ENCODE measurements at places on chromosomes 13 and 19.

DNA sequence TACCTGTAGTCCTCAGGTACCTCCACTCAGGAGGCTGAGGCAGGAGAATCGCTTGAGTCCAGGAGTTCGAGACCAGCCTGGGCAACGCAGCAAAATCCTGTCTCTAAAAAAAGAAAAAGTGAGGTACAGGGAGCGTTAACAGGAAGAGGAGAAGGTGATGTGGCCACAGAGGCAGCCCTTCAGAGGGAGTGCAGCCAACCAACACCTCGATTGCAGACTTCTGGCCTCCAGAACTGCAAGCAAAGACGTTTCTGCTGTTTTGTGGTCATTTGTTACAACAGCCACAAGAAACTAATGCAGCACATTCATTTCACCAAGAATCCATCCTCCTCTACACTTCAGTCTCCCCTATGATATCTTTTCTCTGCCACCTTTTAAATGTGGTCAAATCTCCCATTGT lies 145.2 kb downstream of the USP12 start:
- no peak for DNase-seq

DNA sequence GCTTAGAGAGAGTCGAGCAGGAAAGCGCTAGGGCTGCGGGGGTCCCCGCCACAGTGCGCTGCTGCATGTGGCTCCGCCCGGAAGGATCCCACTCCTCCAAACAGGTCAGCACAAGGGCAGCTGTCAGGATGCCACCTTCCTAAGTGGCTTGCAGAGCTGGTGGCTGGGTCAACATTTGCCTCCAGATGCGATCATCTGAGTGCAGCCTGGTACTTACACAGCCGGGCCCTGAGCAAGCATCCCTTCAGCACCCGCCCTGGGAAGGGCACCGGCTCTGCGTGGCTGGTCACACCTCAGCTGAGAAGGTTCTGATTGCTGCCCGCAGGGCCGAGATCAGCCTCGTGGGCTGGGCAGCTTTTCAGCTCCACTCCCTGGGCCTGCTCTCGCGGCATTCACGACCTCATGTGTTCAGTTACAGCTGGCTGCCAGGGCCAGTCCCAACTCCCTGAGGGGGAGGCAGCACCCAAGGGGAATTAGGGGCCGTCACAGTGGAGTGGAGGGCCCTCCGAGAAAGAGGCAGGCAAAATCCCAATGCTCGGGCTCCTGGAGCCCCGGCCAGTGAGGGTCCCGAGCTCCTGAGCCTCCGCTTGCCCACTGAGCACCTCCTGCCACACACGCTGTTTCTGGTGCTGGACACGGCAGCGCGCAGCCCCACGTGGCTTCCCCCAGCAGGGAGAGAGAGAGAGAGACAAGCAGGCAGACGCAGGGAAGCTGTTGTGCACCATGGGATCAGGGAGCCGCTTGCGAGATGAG lies 26.8 kb downstream of the AP1M1 start:
- DNase-seq = no peak

DNA sequence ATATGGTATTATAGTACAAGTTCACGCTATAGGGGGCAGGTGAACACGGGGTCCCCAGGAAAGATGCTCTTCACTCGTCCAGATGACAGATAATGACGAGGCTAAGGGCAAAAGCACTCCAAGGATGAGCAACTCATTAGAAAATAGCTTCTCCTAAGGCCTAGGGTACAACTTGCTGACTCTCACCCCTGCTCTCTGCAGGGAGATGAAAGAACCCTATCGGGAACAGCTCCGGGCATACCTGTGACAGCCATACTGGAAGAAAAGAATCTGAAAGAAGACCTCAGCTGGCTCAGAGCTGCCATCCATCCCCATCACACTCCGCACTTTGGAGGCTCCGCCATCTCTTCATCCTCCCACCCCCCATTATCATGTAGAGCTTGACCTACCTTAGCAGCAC lies 17.5 kb upstream of the HSPH1 start:
- no peak for DNase-seq

GRCh38 chr19:53642381-53643099 lies 10.7 kb downstream of the DPRX start:
- no peak for DNase-seq

DNA sequence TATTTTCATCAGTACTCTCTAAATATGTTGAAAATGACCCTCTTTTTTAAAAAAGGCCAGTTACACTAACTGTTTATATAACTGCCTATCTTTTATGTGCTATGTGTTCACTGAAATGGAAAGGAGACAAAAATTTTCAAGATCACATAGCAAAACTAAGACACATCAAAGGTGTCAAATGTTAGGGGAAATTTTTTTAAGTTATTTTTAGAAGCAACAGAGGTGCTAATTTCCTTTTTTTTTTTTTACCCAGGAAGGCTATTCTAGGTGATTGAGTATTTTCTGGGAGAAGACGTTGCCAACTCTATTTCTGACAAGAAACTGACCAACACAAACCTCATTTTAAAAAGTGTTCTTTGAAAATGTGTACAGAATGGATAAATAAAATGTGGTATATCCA lies 45.7 kb downstream of the ELF1 start:
- no peak for DNase-seq

- no peak for DNase-seq
These were observed 186.7 kb downstream of the STK24 start for GRCh38 chr13:98390086-98390715.

Measured in stimulated activated CD4-positive, alpha-beta T cell treated with anti-CD3 and anti-CD28 coated beads, TNF-alpha, amount 100 ng/mL, for 24 hours (primary cell).